ENCODE measurements at places on chromosomes 12 and 14.

DNA sequence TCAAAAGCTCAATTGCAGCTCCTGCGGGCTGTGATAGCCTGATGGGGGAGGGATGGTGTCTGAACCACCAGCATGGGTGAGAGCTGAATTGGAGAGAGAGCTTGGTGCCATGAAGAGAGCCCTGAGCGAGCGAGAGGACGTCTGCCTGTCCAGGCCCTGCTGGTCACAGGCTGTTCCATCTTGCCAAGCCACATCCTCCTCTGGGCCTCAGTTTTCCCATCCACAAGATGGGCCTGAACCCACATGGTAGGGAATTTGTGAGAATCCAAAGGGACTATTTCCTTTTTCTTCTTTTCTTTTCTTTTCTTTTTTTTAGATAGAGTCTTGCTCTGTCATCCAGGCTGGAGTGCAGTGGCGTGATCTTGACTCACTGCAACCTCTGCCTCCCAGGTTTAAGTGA is 276.4 kb downstream of the VRK1 start:
- no peak for DNase-seq

DNA sequence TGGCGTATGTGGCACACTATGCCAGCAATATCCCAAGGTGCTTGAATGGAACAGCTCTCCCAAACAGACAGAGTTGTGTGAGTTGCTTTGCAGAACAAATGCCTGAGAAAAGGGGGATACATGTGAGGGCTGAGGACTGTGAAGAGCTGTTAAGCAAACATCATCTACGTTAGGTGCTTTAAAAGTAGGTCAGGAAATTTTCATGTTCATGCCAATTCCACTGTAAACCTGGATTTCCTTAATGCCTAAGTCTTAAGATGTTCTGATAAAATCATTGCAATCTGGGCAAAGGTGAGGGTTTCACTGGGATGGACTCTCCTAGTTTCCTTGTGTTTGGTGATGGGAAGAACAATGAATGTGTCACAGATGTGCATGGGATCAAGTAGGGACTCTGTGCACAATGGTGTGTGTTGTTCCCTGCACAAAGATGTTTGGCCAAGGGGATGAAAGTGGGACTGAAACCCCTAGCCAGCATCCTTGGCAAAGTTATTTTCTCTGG is 227.9 kb downstream of the KTN1 start:
- no peak for DNase-seq

GRCh38 chr14:99229654-99230207 is 42.3 kb downstream of the BCL11B start:
- no peak for DNase-seq

DNA sequence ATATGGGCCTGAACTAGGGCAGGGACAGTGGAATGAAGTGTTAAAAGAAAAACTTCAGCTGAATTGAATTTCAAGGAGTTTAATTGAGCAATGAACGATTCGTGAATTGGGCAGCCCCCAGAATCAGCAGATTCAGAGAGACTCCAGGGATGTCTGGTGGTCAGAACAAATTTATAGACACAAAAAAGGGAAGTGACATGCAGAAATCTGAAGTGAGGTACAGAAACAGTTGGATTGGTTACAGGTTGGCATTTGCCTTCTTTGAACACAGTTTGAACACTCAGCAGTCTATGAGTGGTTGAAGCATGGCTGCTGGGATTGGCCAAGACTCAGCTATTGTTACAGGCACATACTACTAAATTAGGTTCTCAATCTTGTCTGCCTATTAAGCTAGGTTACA is 9.7 kb upstream of the TBPL2 start:
- no peak for DNase-seq

DNA sequence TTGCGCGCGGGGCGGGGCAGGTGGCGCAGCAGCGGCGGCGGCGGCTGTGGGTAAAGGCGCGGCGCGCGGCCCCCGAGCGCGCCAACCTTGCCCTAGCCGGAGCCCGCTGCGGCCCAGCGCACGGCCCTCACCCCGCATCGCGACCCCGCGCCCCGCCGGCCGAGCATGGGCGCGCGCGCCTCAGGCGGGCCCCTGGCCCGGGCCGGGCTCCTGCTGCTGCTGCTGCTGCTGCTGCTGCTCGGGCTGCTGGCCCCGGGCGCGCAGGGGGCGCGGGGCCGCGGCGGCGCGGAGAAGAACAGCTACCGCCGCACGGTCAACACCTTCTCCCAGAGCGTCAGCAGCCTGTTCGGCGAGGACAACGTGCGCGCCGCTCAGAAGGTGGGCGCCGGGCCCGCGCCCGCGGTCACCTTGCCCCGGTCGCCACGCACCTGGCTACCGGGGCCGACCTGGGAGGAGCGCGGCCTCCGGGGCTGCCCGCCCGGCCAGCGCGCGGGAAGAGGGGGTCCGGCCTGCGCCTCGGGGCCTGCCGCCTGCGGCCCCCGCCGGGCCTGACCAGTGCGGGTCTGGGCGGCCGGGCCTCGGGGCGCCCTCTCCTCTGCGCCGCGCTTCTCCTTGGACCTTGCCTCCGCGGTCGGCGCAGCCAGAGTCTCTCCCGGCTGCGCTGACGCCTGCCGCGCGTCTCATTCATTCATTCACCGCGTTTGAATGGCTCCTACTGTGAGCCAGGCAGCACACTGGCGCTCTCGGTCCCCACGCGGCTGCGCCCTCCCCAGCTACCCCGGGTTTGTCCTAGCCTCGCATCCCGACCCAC is at the start of gene BRI3BP:
Gene BRI3BP (plus strand): TSS at position 20 of the 811 bp plus-strand sequence. CDS start 146 bp downstream, at position 166.
- DNase-seq: no peak

DNA sequence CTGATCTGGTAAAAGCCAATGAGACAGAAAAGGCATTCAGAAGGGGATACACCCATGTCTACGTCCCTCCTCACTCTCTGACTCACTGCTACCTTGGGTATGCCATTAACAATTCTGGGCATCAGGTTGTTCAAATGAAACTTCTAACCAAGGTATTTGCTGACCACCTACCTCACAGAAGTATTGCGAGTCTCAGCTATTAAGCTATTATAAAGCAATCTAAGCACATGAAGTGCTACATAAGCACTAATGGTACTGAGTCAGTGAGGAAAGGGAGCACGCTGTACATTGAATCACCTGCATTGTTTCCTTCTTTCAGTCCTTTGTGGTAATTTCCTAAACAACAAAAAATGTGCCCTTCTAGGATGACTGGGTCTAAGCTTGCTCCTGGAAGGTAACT is 62.8 kb upstream of the CCDC91 start:
- no peak for DNase-seq

DNA sequence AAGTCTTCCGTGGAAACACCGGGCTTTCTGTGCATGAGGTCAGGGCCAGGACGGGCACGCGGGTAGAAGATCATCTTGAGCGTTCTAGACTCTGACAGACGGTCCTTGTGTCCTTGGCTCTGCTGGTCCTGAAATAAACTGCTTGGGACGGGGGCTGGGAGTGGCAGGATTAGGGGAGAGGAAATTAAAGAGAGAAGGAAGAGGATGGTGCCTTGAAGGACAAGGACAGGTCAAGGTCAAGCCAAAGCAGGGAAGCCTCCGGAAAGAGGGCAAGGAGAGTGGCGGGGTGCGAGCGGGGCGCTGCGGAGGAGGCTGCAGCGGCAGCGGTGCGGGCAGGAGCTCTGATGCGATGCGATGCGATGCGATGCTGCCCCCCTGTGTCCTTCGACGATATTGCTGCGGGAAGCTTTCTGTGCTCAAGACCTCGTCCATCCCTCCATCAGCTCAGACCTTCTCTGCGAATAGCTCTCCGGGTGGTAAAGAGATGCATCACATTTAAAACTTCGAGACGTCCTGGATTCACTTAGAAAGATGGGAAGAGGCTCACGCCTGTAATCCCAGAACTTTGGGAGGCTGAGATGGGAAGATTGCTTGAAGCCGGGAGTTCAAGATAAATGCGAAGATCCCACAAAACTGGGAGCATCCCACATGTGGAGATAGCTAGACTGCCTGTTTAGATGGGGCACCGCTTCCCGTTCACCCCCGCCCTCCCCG is 110.1 kb upstream of the TMEM132D start:
- DNase-seq: no peak

- peak; percentile 2 for DNase-seq
Measured at GRCh38 chr12:93883436-93884154, 206.4 kb downstream of the CRADD start.

- no peak for DNase-seq
Measured at GRCh38 chr14:68940614-68941185, 38.4 kb downstream of the ACTN1 start.

- peak; percentile 20 for DNase-seq
Measured at GRCh38 chr12:56991319-56992246, 14.8 kb downstream of the ZBTB39 start.

DNA sequence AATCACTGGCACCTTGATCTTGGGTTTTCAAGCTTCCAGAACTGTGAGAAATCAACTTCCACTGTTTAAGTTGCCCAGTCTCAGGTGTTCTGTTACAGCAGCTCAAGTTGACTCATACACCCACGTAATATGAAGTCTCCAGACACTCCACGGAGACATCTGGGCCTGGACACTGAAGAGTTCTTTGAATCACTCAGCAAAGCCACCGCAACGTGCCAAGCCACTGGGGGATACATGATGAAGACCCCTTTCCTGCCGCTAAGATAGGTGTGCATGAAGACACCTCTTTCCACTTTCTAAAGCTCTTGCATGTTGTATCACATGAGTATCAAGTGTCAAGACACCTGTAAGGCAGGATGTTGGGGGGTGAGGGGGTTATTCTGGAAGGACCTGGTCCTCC is 311.7 kb upstream of the RTL1 start:
- DNase-seq: no peak

- DNase-seq: no peak
Measured at GRCh38 chr14:92563765-92564285, 50.2 kb downstream of the RIN3 start.

- DNase-seq: no peak
Measured at GRCh38 chr12:90899456-90900182, 55.4 kb downstream of the CCER1 start.

DNA sequence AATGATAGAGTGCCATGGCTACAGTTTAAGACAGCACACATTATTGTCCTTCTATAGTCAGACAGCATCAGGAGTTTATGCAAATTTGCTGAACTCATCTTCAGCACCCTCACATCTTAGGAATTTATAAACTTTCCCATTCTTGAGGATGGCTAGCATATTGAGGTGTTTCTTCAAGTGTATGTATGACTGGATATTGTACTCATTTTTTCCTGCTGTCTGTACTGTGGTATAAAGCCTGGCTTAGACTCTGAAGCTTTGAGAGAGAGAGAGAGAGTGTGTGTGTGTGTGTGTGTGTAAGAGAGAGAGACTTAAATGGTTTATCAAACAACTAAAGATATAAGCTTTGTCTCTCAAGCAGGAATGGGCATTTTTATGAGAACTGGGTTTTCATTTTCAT is 161.6 kb downstream of the PIK3C2G start:
- no peak for DNase-seq

- no peak for DNase-seq
Measured at GRCh38 chr14:24542346-24542936, 33.6 kb downstream of the CTSG start.

GRCh38 chr14:106506881-106507305 is 980.5 kb downstream of the TMEM121 start:
- DNase-seq: no peak

DNA sequence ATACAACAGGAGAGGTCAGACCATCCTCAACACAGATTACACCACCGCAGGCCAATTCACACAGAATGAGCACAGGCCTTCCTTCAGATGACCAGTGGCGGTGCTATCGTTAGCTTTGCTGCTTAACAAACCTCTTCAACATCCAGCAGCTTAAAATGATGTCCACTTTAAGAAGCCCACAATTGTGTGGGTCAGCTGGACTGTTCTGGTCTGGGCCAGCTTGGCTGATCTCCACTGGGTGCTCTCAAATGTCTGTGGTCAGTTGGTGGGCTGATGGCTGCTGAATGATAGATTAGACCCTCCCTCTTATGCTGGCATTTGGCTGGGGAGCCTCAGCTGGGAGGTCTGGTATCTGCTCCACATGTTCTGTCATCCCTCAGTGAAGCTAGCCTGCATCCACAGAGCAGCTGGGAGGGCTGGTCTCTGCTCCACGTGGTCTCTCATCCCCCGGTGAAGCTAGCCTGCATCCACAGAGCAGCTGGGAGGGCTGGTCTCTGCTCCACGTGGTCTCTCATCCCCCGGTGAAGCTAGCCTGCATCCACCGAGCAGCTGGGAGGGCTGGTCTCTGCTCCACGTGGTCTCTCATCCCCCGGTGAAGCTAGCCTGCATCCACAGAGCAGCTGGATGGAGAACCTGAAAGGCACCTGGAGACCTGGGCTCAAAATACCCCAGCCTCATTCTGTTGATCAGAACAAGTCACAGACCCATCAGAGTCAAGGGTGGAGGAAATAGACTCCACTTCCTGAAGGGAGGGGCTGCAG is 203.6 kb upstream of the DIO3 start:
- DNase-seq: no peak

- no peak for DNase-seq
Measured at GRCh38 chr12:7642876-7643309, 22.8 kb downstream of the APOBEC1 start.

DNA sequence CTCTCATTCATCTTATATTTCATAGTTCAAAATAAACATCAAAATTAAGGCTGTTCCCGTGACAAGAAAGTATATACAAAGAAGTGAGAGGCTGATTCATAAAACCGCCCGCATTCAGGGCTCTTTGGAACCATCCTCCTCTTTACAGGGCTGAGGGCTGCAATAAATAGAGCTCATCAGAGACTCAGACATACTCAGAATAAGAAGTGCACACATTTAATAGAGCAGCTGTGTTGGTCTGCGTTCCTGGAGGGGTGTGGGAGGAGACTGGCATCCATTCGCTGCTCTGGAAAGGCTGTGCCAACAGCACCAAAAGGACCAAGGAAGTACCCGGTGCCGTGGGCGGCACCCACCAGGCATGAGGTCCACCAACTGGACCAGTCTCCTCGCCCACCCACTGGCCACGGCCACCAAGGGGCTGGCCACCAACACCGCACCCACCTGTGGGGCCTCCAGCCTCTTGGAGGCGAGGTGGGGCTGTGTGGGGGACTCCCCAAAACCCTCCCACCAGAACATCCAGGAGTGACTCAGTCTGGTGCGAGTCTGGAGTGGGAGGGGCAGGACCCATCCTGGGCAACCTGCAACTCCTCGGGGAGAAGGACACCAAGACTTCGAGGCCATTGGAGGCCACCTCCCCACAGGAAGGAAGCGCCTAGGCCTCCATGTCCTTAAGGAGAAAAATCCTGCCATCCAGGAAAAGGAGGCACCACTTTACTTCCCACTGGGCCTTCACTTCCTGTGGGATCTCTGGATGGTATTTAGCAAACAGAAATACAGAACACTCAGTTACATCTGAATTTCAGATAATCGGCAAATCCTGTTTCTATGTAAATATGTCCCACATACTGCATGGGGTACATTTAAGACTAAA is 32.7 kb downstream of the VCPKMT start:
- DNase-seq: no peak

GRCh38 chr12:21301-22189 is 45.0 kb upstream of the IQSEC3 start:
- no peak for DNase-seq

GRCh38 chr12:70513426-70513825 is 123.8 kb downstream of the PTPRB start:
- DNase-seq: no peak

All from tibial nerve (tissue), 4 donors.